ENCODE measurements at places on chromosomes 5 and 9.

DNA sequence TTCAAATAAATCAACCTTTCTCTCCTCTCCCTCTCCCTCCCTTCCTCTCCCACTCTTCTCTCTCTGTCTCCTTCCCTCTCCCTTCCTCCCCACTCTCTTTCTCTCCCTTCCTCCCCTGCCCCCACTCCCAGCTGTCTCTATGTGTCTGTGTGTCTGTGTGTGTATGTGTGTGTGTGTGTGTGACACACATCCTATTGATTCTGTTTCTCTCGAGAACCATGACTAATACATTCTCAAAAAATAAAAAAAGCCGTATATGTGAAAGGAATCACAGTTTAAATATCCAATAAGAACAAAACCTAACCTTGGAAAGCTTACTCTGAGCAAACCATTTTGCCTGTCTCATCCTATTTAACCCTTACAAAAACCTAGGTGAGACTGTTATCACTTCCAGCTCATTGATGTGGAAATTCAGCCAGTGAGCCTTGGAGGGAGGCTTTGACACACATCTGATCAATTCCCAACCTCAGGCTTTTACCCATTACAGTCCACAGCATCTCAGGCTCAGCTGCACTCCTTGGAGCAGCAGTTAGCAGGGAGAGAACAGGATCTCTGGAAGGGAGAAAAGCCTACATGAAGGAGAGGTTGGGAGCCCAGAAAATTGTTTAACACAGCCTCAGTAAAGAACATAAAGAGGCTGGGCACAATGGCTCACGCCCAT is 8.3 kb downstream of the HSD17B3 start:
- no peak for DNase-seq

DNA sequence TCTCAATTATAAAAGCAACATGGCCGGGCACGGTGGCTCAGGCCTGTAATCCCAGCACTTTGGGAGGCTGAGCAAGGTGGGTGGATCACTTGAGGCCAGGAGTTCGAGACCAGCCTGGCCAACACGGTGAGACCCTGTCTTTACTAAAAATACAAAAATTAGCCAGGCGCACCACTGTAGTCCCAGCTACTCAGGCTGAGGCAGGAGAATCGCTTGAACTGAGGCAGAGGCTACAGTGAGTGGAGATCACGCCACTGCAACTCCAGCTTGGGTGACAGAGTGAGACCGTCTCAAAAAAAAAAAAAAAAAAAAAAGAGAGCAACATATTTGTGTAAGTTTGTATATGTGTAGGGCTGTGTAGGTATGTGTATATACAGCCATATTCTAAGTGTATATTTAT is 7.5 kb downstream of the RPS6 start:
- DNase-seq: no peak

GRCh38 chr5:174448662-174449061 is 275.7 kb upstream of the MSX2 start:
- no peak for DNase-seq

DNA sequence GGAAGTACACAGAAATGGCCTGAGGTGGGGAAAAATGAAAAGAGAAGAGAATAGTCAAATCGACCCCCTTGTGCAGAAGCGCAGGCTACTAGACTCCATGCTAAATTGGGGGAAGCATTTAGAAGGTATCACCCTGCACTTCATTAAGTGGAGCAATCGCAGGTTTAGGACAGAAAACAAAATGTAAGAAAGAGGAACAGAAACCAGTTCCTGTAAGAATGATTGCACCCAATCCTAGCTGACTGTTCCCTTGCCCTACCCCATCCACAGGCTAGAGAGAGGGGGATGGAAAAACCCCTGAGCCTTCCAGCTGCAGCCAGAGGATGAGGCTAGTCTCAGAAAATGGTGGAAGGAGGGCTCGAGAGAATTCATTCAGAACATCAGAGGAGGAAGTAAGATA is 23.9 kb upstream of the PPP1R2B start:
- DNase-seq: no peak

- DNase-seq: no peak
Observed at GRCh38 chr5:21236971-21237427, 1249.0 kb upstream of the CDH18 start.

DNA sequence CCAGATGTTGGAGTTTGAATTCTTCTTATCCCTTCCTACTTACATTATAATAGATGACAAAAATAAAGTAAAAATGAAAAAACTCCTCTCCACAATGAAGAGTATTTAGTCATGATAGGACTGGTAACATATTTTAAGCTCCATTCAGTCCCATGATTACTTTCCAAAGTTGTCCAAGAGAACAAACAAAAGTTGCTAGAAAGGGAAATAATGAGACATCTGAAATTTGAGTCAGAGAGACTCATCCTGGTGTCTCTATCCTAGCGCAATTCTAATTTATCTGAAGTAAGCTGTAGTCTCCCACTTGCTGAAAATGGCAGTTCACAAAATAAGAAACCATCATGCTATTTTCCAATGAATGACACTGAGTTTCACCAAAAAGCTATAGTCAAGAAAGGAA is 152.2 kb downstream of the BNC2 start:
- DNase-seq: no peak

DNA sequence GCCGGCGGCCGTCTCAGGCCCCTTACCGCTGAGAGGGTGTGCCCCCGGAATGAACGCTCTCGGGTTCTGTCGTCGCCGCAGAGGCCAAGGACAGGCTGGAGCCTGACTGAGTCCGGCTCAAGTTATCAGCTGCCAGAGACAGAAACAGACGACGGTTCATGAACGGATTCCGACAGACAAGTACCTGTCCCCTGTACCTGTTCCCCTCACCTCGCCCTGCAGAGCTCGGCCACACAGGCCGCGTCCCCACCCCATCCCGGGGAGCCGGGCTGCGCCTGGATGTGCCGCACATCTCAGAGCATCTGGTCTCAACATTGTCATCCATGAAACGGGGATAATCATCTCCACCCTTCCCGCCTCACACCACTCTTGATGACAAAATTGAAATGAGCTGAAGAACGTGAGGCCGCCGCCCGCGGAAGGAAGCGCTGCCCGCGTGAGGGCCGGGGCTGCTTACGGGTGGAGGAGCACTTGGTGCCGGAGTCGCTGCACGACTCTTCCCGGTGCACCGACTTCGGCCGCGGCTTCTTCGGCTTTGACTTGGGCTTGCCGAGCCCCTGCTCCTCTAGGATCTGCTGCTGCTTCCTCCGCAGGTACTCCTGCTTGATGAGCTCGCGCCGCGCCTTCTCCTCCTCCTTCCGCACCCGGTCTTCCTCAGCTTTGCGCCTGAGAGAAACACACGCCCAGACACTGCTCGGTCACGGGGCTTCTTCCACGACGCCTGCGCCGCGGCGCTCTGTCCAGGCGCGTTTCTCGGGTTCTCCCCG is 89.2 kb downstream of the CAMSAP1 start:
- DNase-seq: no peak

DNA sequence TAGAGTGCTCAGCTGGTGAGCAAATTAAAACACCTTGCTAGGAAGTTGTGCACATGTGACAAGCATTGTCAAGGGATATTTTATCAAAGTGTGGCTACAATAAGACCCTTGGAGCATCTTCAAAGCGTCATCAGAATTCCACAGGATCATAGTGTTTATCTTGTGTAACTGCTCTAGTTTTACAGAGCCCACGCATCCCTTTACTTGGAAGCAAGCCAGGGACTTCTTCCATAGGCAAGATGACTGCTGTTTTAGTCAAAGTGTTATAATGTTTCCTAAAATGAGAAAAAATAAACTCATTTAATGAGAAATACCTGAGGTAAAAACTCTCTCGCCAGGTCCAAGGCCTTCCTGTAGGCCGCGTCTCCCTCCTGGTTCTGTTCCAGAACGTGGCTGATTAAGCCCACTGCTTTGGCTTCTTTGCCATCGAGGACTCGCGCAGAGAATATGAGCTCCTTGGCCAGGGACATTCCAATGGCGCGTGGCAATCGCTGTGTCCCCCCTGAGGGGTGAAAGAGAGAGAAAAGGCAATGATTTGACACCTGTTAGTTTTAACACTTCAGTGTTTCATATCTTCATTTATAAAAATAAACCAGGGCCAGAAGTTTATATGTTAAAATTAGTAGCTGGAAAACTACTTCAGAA is 141.1 kb downstream of the AUH start:
- DNase-seq: no peak

Data from NCI-H187 treated with DMSO at 0.1 percent for 48 hours (cell line).